ENCODE measurements at places on chromosomes 1 and 21.

GRCh38 chr1:151062741-151063371 is 2.7 kb downstream of the MLLT11 start:
- no peak for DNase-seq

DNA sequence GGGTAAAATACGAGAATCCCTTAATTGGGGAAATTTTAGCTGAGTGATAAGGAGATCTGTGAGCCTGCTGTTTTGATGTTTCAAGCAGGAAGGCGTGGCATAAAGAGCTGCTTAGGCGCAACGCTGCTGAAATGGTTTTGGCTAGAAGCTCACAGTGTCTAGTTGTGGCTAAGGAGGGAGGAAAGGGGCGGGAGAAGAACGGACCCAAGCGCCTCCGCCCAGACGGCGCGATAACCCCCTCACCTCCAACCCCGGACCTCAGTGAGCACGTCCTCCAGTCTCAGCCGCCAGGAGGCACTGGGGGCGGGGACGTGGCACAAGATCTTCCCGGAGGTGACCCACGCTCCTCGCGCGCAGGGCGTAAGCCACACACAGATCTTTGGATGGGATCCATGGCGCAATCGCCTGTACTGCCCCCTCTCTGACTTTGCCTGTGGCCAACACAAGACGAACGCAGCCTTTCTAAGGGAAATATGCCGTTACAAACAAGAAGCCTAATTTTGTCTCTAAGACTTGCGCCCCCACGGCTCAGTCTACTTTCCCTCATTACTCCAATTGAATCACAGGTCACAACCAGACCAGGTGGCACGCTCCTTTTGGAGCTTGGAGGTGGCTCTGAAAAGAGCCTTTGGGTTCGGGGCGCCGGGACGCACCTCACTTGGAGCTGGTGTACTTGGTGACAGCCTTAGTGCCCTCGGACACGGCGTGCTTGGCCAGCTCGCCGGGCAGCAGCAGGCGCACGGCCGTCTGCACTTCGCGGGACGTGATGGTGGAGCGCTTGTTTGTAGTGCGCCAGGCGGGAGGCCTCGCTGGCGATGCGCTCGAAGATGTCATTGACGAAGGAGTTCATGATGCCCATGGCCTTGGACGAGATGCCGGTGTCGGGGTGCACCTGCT is 23.4 kb upstream of the RNF187 start:
- peak; percentile 31 for DNase-seq

DNA sequence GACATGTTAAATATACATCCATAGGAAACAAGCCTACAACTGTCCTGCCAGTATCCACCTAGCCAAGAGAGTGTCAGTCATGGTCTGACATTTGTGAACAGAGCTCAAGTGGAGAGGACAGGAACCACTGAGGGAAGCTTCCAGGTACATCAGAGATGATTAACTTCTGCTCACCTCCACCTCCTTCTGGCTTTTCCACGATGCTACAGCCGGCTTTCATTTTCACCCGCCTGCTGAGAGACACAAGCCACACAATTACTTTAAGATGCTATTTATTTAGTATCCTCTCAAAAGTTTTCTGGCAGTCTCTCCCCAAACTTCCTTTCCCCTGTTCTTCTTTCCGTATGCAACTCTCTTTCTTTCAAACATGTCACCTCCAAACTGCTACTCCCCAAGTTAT is 2.1 kb downstream of the ETV3 start:
- peak; percentile 47 for DNase-seq

DNA sequence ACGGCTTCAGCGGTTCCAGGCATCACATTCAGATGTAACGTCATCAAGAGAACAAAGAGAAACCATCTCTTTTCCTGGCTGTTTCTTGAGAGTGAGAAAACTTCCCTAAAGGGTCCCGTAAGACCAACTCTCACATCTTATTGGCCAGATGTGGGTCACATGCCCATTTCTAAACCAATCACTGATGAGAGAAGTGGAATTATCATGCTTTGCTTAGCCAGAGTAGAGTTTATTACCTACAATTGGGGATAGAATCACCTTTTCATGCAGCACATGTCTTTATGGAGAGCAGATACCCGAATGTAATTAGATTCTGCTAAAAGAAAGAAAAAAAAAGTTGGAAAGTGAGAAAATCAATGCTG is 54.4 kb downstream of the LYPLAL1 start:
- no peak for DNase-seq

DNA sequence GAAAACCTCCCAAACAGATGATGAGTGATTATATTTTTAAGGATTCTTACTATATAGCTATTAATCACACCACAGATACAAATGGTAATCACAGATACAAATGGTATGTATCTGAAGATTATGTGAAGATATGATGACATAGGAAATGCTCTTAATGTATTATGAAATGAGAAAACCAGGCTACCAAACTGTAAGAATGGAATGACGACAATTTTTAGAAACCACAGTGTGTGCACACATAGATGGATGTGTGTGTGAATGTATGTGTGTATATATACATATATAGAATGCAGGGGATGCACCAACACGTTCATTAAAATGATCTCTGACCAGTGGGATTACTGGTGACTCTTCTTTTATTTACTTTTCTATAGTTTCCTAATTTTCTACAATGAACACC is 21.5 kb upstream of the ENAH start:
- no peak for DNase-seq

DNA sequence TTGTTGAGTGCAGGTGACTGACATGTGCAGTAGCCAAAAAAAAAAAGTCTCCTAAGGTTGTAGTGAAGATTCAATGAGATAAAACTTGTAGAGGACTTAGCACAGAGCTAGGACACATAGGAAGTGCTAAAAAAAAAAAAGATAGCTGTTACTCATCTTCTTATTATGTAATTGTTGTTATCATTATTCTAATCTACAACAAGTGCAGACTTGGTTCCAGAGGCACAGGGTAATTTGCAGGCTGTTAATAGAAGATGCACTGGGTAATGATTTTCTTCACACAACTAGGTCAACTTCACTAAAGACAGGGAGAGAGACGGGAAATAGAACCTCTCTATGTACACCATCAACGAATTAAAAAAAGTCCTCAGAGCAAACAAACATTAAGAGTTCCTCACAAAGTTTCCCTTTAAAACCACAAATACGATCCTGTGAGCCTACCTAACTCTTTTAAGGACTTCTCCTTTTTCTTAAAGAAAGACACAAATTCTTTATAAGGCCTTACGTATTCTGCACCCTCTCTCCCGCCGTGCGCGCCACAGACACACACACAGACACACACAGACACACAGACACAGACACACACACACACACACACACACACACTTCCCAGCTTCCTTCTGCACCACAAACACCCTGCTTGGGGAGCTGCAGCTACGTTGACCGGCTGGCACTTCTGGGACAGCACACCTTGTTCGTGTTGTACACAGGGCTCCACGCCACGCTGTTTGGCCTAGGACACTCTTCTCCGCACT is 49.8 kb upstream of the GADD45A start:
- no peak for DNase-seq

DNA sequence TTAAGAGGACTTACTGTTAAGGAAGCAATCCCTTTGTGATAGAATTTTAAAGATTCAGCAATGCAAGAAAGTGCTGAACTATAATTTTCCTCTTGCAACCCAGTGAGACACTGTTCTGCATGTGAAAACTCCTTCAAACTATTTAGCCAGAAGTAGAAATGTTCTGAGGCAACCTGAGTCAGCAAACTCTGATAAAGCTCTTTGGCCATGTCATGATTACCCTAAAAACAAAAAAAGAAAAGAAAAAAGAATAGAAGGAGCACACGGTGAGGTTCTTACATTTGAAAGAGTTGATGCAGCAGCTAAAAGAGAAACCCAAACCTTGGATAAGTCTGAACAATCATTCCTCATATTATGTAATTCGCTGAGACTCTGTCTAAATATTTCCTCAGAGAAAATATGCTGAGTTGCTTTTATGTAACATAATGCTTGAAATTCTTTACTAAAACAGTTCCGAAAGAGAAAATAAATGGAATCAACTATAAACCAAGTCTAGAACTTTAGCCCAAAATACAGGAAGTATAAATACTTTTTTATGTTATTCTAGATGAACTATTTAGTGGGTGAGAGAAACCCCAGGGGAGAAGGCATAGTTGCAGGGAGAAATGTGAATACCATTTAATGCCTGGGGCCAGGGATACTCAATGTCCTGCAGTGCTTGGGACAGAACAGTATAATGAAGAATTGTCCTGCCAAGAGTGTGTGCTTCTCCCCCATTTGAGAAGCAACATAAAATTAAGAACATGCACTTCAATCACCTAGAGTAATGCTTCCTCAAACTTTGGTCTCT is 60.0 kb downstream of the INTS7 start:
- no peak for DNase-seq

DNA sequence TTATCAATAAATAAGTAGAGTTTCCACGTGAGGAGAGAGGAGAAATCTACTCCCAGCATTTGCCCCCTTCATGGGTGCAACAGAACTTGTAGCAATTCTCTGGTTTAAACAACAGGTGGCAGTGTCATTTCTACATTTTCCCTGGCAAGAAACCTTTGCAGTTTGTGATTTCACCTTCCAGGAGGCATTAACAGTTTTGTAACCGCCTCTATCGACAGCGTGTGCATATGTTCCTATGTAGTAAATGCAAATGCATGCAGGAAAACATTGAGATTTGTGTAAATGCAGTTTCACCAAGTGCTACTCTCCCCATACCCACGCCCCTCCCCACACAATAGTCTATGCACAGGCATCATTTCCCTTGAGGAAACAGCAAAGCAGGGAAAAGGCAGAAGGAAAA is 494.7 kb downstream of the SMYD3 start:
- peak; percentile 51 for DNase-seq

GRCh38 chr1:217135569-217135915 is 412.3 kb upstream of the ESRRG start:
- DNase-seq = no peak

GRCh38 chr1:177979272-177979671 is 9.4 kb upstream of the SEC16B start:
- no peak for DNase-seq

DNA sequence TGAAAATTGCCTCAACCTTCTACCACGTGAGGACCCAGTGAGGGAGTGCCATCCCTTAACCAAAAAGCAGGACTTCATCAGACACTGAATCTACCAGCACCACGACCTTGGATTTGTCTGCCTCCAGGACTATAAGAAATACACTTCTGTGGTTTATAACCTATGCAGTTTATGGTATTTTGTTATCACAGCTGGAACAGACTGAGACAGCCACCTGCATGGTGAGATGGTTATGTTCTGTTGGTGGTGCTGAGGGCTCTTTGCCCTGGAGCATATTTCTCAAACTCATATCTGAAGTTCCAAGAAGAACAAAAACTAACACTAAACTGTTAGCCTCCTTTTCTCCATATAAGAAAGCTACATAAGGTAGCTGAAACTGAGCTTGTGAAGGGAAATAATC is 69.8 kb upstream of the RGS18 start:
- DNase-seq = no peak

- DNase-seq = no peak
Observed at GRCh38 chr21:27647921-27648320, 681.0 kb upstream of the ADAMTS5 start.

DNA sequence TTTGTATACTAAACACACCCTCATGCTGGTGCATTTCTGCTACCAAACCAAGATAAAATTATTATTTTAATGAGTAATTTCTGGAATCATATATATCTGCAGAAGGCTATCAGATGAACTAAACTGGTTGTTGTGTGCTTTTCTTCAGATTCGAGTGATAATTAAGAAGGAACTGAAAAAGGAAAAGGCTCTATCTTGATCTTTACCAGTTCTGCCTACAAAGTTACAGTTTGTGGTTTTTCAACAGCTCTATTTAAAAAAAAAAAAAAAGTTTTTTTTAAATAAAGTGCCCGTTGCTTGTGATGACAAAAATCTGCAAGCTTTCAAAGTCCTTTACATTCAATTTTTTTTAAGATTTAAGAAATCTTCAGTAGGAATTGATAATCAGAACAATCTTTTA is 13.6 kb downstream of the DENND1B start:
- no peak for DNase-seq

GRCh38 chr1:210376836-210377372 is 48.2 kb downstream of the HHAT start:
- no peak for DNase-seq

DNA sequence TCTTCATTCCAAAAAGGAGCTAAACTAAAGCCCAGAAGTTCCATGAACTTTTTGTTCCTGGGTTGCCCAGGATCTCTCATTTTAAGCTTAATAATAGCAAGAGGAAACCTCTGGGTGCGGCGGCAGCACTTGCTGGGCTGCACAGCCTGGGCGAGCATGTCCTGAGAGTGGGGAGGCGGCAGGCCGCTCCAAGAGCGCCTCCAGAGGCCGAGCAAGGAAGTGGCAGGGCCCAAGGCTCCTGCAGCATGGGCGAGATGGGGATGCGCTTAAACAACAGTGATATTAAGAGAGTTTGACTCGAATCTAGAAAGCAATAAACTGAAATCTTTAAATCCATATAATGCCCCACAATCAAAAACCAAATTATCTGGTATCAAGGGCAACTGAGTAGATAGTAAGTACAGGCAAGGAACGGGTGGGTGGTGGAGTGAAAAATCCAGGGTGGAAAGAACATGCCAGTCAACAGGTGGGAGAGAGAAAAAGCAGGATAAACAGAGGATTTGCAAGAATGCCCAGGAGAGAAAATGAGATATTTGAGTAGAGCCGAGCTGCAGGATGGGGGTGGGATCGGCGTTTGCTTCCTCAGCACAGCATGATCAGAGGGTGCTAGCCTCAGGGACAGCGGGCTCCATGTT is 14.1 kb upstream of the TNR start:
- DNase-seq = peak; percentile 62

DNA sequence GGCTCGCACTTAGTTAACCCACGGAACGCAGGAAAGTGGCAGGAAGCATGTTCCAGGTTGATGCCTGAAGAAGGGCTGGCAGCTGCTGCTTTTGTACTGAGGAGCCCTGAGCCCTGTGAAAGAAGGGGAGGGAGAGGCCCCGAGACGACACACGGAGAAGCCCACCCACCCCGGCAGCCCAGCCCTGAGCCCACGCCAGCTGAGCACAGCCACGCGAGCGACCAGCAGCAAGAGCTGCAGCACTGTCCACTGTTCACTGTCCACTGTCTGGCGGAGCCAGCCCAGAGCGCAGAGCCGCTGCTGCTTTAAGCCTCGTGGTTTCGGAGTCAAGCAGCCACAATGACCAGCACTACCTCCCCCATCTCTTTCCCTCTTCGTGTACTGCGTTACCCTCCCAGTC is 5.3 kb downstream of the LRRC47 start:
- no peak for DNase-seq

- peak; percentile 54 for DNase-seq
Observed at GRCh38 chr1:93813076-93813475, 65.9 kb downstream of the DNTTIP2 start.

GRCh38 chr1:184389446-184389845 is 2.6 kb downstream of the C1orf21 start:
- DNase-seq = no peak

GRCh38 chr1:55050283-55050682 is 10.9 kb downstream of the PCSK9 start:
- DNase-seq = no peak

- no peak for DNase-seq
Observed at GRCh38 chr21:41983229-41983628, 26.9 kb downstream of the ZBTB21 start.

- no peak for DNase-seq
Observed at GRCh38 chr1:4379451-4380175, 274.8 kb upstream of the AJAP1 start.

- no peak for DNase-seq
Observed at GRCh38 chr1:188056011-188056410, 1227.3 kb downstream of the PLA2G4A start.

GRCh38 chr1:17281775-17282181 is 26.2 kb upstream of the PADI4 start:
- DNase-seq = no peak

Data from small intestine (tissue), 16 donors.